ENCODE measurements at places on chromosomes 11 and 22.

DNA sequence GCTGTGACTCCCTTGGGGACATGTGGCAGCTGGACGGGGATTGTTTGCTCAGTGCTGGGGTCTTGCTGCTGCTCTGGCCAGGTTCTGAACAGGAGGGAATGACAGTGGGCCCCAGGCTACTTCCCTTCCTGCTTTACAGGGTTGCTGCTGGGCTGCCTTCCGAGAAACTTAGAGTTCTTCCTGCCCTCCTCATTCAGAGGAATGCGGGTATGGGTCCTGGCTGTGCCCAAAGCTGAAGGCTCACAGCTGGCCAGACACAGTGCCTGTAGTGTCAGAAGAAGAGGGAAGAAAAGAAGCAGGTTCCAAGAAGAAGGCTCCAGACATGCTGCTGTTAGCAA lies 108.3 kb upstream of the PARVA start:
- DNase-seq = no peak

DNA sequence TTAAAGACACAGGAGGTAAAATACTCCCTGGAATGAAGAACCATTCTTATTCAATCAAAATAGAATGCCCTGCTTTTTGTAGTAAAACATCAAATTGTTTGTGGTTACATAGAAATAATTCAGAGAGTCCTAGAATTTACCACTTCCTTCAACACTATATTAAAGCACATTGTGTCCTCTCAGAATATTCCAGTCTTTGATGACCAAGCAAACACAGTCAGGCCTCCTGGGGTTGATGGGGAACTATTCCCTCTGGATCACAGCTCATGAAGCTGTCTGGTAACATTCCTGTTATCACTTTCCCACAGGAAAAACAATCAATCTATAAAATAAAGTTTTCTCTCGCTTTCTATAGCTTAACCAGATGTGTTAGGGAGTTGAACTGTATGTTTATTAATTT lies 389.3 kb downstream of the KCNA4 start:
- DNase-seq = no peak

- no peak for DNase-seq
Observed at GRCh38 chr22:24416095-24416494, 11.3 kb upstream of the ADORA2A start.

- no peak for DNase-seq
Observed at GRCh38 chr11:2960139-2960538, 30.9 kb upstream of the PHLDA2 start.

- no peak for DNase-seq
Observed at GRCh38 chr11:11816511-11817314, 25.1 kb upstream of the USP47 start.

DNA sequence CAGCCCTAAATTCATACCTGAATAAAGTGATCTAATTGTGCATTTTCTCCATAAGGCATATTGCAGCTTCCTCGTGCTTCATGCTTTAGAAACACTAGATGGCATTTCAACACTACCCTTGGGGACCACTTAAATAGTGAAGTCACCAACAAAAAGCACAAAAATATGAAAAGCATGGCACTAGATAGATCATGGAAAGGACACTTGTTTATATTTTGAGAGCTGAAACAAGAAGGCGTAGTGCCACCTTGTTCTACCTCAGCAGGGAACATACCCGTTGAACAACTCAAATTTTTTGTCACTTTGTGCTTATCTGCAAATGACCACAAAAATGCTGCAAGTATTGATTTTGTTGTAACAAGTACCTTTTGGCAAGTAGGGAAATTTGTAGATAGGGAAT lies 8.6 kb downstream of the TBCEL start:
- DNase-seq = no peak

- DNase-seq = peak; percentile 81
Observed at GRCh38 chr22:21712751-21713427, 22.7 kb downstream of the YPEL1 start.

GRCh38 chr22:44430716-44431115 lies 67.3 kb downstream of the RTL6 start:
- no peak for DNase-seq

DNA sequence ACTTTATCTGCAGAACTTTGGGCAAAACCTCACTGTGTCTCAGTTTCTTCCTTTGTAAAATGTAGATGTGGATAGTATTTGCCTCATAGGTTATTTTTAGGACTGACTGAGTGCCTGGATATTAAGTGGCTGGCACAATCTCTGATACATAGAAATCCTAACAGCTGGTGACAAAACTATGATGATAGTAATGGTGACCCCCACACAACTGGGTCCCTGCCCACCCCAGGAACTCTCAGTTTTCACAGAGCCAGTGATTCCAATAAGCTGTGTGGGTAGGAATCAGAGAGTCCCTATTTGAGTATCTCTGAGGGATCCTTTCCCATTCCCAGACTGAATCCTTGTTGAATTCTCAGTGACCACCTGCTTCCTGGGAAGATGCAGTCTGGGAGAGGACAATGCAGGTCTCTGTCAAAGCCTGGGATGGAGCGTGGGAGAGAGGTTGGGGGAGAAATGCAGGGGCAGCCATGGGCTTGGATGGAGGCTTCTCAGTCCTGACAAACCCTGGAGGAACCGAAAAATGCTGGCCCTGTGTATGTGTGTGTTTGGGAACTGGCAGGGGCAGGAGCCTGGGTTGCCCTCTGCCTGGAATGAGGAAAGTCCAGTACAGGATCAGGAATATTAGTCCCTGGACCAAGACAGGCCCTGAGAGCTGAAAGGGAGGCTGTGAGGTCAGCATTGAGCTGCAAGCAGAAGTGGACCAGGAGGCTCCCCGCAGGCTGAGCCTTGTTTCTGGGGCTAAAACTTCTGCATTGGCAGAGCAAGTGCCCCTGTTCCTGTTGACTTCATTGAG lies 6.1 kb upstream of the P2RY6 start:
- no peak for DNase-seq

DNA sequence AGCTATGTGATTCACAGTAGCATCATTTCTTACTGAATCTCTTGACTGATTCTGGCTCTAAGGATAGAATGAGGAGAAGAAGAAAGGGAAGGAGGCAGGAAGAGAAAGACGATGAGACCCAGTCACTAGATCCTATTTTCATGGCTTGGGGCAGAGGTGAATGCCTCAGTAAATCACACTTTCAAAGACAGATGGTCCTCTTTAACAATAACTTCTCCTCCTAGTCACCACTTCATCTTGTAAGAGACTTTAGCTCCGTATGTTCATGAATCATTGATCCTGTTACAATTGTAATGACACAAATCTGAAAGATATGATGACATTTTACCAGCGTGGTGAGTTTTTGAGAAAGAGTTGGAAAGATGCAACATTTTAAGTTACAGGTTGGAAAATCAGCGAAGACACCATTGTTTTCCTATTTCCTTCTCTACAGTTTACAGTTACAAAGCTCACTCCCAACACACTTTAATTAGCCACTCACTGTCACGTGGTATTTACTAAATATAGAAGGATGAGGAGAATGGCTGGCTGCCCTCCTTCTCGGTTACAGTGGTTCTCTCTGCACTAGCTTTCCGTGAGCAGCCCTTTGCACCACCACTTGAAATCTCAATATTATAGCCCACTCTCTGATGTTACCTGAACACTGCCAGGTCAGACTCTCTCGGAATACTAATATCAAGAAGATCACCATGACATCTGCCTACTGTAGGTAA lies 205.8 kb downstream of the CADM1 start:
- DNase-seq = no peak

- DNase-seq = no peak
Observed at GRCh38 chr11:88597387-88597786, 259.9 kb upstream of the CTSC start.

DNA sequence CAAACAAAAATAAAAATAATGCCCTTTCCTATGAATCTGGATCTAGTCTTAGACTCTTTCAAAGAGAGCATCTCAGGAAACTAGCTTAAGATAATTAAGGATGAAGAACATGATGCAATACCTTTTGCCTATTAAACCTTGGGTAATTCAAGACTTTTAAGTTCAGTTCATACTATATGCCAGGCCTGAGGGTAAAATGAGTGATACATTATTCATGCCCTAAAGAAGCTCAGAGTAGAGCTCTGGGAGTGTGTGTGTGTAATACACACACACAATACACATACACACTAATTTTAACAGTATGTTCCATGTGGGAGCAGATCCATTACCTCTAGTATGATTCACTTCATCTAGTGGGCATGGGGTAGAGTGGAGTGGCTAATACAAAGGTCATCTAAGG lies 651.4 kb upstream of the CHORDC1 start:
- no peak for DNase-seq

DNA sequence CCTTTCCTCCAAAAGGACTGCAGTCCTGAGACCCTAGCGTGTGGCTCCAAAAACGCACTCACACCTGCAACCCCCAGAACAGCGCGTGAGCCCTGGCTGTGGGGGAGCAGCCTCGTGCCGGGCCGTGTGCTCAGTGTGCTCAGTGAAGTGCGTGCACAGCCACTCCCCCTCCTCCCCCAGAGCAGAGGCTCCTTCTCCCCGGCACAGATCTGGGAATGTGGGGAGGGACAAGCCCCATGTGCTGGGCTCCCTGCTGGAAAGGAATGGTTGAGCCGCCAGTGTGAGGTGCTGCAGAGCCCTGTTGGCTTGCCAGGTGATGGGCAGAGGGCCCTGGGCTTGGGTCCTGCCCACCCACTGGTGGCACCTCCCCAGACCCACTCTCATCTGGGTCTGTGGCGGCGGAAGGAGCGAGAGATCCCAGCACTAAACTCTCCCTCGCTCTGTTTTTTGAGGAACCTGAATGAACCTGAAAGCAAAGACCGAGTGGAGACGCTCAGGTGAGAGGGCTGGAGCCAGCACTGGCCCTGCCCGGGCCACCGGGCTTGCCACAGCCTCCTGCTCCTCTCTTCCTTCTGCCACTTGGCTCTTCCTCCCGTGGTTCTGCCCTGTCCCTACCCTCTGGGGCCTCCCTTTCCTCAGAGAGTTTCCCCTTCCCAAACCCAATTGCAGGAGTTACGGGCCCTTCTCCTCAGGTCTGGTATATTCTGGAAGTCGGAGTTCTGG lies 9.0 kb downstream of the RCOR2 start:
- no peak for DNase-seq

- DNase-seq = peak; percentile 68
Observed at GRCh38 chr11:63762654-63763495, 5.7 kb downstream of the ZFTA start.

GRCh38 chr22:26265909-26266308 lies 96.6 kb downstream of the SEZ6L start:
- DNase-seq = no peak

GRCh38 chr11:35034401-35034800 lies 104.6 kb upstream of the CD44 start:
- no peak for DNase-seq

DNA sequence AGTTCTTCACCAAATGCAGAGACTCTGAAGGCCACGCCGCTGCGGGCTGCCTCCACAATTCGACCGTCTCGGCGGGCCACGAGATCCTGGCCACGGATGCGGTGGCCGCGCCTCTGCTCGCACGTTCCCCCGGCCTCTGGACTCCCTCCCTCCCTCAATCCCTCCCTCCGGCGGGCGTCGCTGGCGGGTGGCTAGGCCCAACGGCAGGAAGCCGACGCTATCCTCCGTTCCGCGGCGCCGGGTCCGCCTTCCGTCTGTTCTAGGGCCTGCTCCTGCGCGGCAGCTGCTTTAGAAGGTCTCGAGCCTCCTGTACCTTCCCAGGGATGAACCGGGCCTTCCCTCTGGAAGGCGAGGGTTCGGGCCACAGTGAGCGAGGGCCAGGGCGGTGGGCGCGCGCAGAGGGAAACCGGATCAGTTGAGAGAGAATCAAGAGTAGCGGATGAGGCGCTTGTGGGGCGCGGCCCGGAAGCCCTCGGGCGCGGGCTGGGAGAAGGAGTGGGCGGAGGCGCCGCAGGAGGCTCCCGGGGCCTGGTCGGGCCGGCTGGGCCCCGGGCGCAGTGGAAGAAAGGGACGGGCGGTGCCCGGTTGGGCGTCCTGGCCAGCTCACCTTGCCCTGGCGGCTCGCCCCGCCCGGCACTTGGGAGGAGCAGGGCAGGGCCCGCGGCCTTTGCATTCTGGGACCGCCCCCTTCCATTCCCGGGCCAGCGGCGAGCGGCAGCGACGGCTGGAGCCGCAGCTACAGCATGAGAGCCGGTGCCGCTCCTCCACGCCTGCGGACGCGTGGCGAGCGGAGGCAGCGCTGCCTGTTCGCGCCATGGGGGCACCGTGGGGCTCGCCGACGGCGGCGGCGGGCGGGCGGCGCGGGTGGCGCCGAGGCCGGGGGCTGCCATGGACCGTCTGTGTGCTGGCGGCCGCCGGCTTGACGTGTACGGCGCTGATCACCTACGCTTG lies at the start of gene FUT4:
Gene FUT4 (plus strand): TSS at position 227 of the 951 bp plus-strand sequence. CDS start 213 bp downstream, at position 440.
- peak; percentile 75 for DNase-seq

- DNase-seq = no peak
Observed at GRCh38 chr11:69498614-69499175, 17.2 kb downstream of the LINC01488 start.

- no peak for DNase-seq
Observed at GRCh38 chr11:46616551-46617133, 385 bp downstream of the HARBI1 start.

- DNase-seq = no peak
Observed at GRCh38 chr11:67289651-67290479, 762 bp downstream of the ANKRD13D start.

GRCh38 chr11:119474682-119475596 lies 52.0 kb upstream of the THY1 start:
- DNase-seq = peak; percentile 62

GRCh38 chr11:19306179-19306944 lies 65.6 kb upstream of the E2F8 start:
- no peak for DNase-seq

DNA sequence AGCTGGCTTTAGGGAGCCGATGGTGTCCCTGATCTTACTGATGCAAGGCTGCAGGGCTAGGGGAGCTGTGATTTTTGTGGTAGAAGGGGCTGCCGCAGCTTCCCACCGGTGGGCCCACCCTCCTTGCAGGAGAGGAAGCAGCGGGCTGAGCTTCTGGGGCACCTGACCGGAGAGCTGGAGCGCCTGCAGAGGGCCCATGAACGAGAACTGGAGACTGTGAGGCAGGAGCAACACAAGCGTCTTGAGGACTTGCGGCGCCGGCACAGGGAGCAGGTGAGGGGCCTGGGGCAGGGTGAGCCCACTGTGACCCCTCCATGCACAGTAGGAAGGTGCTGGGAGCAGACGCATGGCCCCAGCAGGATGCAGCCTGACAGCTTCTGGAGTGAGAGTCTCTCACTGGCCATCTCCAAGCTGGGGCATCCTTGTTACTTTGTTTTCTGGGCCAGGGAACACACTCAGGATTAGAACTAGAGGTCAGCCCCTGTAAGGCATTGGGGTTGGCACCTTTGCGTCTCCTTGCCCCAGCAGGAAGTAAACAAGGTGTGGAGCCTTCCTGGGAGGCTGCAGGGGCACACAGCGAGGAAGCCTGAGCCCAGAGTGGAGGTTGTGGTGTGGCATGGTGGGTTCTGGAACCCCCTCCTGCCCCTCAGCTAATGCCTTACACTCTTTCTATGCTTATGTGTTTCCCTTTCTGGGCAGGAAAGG lies 66.7 kb downstream of the CEP164 start:
- DNase-seq = no peak

- no peak for DNase-seq
Observed at GRCh38 chr22:46536537-46537224, 739 bp downstream of the CELSR1 start.

DNA sequence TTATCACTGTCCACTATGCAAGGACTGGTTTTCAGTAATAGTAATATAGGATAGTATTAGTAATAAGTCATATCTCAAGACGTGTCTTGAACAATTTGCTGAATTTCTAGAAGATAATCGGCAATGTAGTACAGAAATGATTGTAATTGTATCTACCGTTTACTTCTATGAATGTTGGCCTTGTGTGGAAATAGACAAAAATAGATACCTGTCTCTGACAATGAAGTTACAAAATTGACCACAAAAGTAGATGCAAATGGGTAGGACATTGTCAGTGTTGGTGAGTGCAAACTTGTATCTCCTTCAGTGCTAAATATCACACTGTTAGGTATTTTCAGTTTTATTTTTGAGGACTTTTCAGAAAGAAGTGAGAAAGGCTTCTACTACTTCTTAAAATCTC lies 43.1 kb downstream of the SVIP start:
- no peak for DNase-seq
